ENCODE measurements at places on chromosomes 3 and 15.

DNA sequence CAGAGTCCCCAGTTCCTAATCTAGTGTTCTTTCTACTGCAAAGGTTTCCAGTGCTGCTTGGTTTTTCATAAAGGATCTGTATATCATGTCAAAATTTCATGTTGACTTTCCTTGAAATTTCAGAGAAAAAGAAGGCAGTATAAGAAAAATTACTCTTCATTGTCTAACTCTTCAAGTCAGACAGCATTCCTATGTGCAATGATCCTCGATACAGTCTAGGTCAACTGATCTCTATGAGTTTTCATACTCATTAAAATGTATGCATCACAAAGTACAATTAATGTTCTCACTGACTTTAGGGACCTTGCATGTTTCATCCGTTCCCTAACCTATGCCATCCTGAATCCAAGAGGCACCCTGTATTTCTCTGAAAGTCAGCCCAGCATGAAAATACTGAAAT is 317.3 kb downstream of the ZBTB20 start:
- DNase-seq, result no peak

DNA sequence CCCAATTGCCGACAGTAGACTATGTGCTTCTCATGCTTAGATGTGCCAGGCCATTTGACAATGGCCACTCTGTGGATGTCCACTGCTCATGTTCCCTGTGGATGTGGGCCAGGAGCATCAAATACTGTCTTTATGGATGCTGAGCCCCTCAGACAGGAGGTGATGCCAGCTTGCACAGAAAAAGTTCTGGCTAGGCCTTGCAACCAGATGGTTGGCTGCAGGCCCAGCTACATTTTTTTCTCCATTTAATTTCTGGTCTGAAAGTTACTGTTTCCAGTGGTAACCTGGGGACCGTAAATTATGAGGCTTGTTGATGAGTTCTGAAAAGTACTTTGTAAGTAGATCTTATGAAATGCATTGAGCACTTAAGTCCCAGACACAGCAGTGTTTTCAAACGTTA is 228.5 kb downstream of the CHL1 start:
- DNase-seq, result no peak

DNA sequence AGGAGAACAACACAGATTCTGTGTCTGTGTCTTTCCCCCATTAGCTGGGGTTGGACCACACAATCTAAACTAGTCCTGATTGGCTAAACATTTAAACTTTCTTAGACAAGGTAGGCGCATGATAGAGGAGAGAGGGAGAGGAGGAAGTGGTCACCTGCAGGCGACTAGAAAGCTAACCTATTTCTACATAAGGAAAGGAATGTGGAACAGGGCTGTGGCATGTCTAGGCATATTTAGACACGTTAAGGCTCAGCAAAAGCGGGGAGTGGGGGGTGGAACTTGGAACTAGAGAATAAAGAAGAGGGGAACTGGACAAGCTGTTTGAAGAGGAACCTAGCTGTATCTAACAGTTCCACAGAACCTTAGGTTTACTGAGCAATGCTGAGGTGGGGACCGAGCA is 12.8 kb downstream of the LRRC28 start:
- no peak for DNase-seq

- DNase-seq, result no peak
Measured at GRCh38 chr3:126511291-126511690, 6.3 kb downstream of the UROC1 start.

Data from fibroblast of skin of scalp (primary cell).